ENCODE measurements at places on chromosomes 3 and 15.

DNA sequence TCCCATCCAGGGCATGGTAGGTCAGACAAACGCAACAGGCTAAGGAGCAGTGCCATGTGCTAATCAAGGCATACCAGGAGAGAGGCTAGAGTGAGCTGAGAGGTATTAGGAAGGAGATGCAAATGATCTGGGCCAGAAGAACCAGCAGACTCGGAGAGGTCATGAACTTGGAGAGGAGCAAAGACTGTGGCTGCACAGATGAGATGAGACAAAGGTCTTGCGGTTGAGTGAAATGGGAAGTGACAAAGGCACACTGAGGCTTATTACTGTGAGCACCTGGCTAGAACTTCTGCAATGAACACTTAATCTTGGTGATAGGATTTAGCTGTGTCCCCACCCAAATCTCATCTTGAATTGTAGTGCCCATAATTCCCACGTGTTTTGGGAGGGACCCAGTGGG is 380.2 kb downstream of the ULK4 start:
- no peak for DNase-seq

DNA sequence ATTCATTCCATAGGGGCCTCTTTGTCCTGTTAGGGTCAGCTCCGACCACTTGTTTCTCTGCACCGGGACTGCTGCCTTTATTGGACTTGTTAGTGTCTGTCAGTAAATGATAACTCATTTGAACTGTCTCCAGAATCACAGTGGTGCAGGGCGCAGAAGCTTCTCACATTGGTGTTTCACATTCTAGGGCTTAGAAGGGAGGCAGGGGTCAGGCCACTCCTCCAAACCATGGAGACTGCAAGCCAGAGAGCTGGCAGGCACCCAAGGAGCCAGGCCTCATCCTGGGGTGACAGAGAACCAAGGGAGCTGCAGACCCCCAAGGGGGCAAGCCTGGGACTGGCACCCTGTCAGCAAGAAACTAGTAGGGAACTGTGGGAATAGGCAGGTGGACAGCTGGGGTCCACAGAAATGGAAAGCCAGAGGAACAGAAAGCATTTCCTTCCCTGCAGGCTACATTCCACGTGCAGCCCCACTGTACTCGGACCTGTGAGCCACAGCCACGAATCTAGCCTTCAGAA is 49.1 kb downstream of the CCNL1 start:
- DNase-seq = no peak

GRCh38 chr15:65833501-65834205 is 35.6 kb upstream of the RAB11A start:
- no peak for DNase-seq

DNA sequence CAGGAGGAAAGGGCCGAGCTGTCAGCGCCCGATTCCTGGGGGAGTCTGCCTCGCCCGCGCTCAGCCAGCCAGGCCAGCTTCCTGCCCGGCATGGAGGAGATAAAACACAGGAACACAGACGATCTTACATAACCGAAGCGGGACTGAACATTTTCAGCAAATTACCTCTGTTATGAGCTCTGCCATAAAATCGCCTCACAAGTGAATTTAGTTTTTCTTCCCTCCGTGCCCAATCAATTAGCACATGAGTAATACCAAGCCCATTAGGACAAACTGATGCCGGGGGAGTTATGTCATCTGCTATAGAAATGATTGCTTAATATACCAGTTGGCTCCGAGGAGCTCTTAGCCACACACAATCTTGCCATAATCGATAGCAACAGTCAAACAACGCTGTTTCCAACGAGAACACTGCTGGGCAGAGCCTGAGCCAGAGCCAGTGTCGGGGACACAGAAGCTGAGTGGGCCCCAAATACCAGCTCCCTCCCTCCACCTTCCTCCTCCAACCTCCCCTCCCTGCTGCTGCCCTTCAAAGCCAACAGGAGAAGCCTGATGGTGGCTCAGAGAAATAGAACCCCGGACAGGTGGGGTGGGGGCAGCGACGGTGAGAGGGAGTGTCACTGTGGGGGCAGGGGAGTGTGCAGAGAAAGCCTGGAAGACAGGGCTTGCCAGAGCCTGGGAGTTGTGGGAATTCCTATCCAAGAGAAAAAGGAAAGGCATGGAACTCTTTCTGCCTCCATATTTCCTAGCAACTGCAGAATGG is 279.4 kb upstream of the TLE3 start:
- peak; percentile 84 for DNase-seq

DNA sequence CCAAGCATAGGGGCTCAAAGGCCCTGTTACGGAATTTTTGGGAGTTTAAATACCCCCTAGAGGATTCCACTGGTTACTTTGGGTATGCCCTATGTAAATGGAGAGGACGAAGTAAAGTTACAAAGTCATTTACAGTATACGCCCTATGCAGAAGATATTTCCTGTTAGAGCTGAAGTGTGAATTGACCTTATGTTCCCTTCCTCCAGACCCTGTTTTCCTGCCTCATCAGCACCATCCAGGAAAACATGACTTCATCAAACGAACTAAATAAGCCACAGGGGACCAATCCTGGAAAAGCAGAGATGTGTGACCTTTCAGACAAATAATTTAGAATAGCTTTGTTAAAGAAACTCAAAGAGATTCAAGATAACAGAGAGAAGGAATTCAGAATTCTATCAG is 177.4 kb downstream of the SQOR start:
- no peak for DNase-seq

DNA sequence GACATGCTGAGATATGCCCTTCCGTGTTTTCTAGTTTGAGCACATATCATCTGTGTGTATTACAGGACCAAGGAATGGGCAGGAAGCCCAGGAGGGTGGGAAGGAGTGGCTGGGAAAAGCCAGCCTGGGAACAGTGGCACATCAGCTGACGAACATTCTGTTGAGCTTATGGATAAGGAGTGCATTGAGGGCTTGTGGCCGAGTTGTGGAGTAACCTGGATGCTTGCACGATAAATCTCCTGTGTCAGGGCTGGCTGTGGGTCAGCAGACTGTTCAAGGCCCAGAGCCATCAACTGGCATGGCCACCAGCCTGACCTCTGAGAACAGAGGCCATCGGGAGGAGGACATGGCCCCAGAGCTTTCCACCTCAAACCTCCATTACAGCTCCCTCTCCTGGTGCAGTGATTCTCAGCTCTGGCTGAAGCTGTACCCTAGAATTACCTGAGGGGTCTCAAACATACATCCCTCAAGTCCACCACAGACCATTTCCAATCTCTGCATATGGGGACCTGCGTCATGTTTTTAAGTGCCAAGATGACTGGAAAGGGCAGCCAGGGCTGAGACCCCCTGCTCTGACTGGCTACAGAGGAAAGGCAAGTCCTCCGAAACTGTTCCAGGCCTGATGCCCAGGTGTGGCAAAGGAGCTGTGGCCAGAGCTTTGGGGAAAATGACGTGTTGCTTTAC is 4.8 kb upstream of the VILL start:
- DNase-seq = no peak

DNA sequence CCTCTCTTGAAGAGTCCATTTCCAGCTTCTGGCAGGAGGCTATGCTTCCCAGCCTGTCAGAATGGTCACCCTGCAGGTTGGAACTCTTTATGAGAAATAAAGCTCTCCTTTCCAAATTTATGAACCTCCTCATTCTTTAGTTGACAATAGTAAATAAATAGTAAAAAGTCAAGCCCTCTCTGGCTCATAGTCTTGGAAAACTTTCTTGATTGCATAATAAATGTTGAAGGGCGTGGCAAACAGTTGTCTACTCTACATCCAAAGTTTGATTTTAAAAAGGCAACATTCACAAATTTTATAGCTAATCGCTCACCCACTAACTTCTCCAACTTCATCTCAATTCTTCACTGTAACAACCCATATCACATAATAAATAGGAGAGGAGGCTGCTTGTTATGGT is 58.8 kb downstream of the MCF2L2 start:
- DNase-seq = no peak

- peak; percentile 52 for DNase-seq
Observed at GRCh38 chr3:113630956-113631542, 65.4 kb downstream of the USF3 start.

- no peak for DNase-seq
Observed at GRCh38 chr3:184778426-184779332, 33.3 kb upstream of the VPS8 start.

- no peak for DNase-seq
Observed at GRCh38 chr15:54518156-54518882, 540.1 kb downstream of the UNC13C start.

DNA sequence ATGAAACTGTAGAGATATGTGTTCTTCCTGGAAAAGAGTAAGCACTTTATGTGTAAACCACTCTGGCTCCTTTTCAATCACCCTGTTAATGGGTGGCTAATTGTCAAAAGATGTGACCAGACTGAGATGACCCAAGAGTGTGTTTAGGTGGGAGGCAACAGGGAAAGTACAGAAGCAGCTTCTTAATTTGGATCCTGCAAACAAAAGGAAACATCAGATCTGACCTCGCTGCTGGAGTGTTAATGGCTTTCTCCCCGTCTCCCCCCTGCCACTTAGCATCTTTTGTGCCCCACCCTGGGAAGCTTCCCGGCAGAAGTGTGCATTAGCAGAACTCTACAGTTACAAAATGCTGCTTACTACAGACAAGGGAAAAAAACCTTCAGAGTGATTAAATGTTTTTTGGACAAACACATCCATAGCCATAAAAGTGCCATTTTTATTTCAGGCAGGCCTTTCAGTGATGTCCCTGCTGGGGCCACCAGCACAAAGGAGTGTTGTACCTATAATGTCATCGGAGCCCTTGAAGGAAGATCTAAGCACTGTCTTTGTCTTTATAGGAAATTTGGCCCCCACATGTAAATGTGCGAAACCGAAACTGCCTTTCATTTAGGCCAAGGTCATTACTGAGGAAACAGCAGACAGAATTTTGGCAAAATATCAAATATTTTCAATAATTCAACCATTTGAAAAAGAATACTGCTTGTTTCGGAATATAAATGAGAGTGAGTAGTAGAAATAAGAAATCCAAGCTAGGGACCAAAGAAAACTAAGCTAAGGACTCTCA is 311.0 kb downstream of the WDR72 start:
- DNase-seq = no peak

GRCh38 chr15:73225358-73226015 is 143.3 kb downstream of the HCN4 start:
- DNase-seq = peak; percentile 74

DNA sequence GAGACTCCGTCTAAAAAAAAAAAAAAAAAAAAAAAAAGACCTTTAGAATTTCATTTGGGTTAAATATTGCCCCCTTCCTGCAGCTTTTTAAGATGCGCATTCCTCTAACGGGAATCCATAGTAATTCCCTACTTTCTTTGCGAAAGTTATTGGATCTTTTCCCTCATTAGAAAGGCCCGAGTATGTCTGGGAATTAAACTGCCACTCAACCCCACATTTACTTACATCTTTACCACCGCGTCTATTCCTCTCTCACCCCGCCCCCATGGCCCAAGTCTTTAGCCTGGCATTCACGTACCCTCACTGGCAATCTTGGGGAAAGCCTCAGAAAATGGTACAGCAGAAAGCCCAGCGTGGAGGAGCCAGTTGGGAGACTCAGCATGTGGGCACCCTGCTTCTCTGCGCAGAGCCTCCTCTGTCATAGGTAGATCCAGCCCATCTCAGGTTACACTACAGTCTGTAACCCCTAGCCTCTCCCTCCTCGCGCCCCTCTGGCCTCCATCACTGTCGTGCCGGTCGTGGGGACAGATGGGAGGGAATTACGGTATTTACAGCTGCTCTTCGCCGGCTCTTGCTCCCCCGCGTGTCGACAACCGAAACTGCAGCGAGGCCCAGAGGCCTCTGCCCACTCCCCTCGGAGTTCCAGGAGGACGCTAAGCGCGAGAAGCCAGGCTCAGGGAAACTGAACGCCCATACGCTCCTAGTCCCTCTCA is 6.4 kb upstream of the ANKDD1A start:
- DNase-seq = peak; percentile 67

DNA sequence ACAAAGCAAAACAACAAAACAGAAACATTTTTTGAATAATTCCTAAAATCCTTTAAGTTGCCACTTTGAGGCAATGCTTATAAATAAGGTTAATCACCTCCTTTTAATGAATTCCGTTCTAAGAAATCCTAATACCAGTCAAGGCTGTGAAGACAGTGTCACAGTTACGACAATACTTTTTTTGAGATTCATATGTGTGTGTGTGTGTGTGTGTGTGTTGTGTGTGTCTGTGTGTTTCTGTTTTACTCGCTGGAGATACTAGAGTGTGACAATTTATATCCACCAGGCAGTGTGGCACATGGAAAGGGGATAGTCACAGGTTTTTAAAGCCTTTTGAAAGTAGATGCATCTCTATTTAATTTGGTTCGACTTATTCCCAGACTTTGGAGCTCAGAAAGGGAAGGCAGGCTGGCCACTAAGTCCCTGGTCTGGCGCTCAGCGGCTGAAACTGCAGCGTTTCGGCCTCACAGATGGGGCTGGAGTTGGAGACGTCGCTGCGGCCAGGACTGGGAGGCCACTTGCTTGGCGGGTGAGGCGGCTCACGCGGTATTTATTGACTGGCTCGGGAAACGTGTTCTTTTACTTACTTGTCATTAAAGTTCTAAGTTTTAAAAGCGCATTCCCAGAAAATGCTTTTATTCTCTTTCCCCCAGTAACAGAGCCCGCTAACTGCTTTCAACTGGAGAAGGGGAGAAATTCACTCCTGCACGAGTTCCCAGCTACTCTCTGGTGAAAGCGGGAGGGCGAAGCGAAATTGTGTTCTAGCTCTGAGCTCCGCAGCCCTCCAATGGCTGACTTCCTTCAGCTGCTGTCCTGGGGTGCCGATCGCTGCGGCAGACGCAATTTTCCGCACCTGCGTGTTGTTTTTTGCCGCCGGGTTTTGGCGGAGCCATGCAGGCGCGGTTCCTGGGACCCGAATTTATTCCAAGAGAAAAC is 13.7 kb downstream of the ZIC1 start:
- DNase-seq = no peak

DNA sequence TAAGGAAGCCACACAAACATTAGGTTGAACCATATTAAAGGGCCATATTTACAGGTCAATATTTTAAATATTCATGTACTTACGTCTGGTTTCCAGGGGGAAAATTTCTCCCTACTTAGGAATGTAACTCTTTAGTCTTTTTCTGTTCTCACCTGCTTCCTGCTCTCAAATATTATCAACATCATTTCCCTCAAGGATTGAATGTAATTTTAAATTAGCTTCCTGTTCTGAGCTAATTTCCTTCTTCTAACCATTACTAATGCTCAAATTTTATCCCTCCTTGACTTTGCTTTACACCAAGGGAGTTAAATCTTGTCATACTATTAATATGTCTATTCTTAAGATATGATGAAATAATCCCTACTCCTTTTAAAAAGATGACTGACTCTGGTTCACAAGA is 103.4 kb upstream of the UBP1 start:
- DNase-seq = no peak

- no peak for DNase-seq
Observed at GRCh38 chr3:159189994-159190669, 388.3 kb downstream of the MFSD1 start.

DNA sequence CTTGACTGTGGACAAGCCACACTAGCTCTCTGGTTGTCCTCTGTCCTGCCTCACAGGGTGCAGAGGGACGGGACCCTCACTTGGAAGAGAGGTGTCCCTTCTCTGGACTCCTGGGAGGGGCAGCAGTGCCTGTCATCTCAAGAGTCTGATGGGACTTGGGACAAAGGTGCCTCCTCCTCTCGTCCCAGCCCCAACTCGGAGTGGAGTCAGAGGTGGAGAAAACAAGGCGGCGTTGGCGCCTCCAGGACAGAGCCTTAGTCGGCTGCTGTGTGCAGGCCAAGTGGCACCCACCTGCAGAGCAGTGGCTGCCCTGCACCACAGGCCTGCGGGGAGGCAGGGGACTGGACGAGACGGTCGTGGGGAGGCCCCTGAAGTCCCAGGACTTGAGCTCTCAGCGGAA is 9.4 kb upstream of the SEC13 start:
- no peak for DNase-seq

- DNase-seq = peak; percentile 21
Observed at GRCh38 chr3:108493862-108494261, 16.5 kb downstream of the MYH15 start.
